NCI-H1930 (cell line): ENCODE measurements at places on chromosomes 3 and 15.

- DNase-seq = no peak
Measured at GRCh38 chr3:13040361-13041074, 32.7 kb downstream of the IQSEC1 start.

DNA sequence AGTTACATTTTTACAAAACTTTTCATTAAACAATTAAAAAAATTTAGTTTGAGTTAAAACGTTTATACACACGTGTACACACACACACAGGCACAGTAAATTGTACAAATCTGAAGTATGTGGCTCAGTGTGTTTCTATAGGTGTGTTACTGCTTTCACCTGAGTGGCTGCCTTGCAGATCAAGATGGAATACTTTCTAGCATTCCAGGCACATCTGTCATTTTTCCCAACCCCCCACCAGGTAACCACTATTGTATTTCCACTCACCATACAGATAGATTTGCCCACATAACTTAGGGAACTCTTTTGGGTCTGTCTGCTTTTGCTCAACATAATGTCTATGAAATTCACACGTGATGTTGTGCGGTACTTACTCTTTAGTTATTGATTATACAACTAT, 141.1 kb downstream of the PTPRG start:
- no peak for DNase-seq

DNA sequence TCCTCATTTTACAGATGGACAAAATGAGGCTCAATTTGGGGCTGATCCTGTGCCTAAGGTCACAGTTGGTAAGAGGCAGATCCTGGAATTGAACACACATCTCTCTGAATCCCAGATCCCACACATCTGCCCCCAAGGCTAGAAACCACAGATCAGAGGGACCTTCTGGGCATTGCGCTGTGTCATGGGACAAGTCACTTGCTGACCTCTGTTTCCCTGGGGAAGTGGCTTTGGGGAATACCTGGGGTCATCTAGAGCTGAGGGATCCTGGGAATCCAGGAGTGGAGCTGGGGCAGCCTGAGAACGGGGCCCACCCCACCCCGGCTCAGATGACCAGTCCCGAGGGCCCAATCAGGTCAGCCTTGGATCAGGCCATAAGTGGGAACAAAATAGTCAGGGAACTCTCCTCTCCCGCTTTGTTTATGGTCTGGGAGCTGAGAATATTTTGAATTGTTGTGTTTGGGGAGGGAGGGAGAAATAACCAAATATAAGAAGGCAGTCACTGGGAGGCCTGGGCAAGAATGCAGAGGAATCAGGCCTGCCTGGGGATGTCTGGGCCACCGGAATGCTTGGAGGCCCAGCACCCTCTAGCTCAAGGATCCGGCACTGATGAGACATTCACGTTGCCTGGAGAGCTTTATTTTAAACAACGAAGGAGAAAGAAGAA, 8.8 kb upstream of the SLC6A6 start:
- no peak for DNase-seq

GRCh38 chr3:23648326-23648995, 157.3 kb upstream of the UBE2E1 start:
- DNase-seq = no peak

- no peak for DNase-seq
Measured at GRCh38 chr3:17140670-17141505, 256.1 kb downstream of the PLCL2 start.

DNA sequence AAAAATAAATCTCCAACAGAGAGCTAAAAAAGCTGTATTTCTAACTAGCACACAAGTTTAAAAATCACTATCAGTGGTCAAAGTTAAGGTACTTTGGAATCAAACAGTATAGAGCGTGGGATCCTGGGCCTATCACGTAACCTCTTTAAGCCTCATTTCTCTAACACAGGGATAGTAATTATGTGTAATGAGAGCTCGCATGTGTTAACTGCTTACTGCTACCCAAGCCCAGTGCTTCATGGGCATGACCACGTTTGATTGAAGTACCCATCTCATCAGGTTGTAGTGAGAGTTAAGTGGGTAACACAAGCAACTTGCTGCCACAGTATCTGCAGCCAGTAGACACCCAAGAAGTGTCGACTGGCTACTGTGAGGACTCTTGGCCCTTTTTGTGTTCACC, 28.2 kb upstream of the NOX5 start:
- no peak for DNase-seq

- DNase-seq = no peak
Measured at GRCh38 chr15:64746921-64747320, 28.5 kb downstream of the RBPMS2 start.

- peak; percentile 75 for DNase-seq
Measured at GRCh38 chr3:52317208-52318000, 1.3 kb downstream of the DNAH1 start.

DNA sequence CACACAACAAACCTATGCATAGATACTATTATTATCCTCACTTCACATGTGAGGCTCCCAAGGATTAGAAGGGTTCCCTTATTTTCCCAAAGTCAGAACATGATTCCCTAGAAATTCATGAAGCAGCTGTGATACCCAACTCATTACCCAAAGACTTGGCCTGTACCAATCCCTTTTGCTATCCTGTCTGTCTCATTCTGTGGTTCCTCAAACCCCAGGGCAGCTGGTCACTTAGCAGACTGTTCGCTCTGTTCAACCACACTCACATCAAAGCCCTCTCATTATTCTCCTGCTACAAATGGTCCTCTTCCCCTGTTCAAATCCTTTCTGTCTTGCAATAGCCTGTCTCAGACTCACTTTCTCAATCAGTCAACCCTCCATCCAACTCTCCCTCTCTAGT, 154.3 kb upstream of the TRIM42 start:
- no peak for DNase-seq

DNA sequence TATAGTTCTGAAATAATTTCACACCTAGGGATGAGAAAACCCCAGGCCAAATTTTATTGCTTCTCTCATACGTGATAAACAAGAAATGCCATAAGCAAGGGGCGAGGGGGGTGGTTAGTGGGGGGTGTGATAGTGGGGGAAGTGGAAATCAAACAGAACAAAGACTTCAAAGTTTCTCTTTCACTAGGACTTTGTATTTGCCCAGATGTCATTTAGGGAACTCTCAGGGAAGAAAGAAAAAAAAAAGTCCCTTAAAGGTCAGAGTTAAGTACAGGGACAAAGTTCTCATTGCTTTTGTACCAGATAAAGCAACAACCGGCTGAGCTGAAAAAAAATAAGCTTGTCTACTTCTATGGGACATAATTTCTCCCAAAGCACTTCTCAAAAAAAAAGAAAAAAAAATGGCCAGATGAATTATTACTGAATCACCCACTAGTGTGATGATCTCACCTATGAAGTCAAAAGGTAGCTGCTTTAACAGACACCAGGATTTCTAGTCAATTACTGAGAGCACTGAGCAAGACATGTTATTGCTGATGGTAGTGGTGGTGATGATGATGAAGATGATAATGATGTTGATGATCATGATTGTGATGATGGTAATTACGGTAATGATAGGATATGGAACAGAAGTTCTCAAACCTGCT, 56.2 kb downstream of the FHIT start:
- DNase-seq = no peak

DNA sequence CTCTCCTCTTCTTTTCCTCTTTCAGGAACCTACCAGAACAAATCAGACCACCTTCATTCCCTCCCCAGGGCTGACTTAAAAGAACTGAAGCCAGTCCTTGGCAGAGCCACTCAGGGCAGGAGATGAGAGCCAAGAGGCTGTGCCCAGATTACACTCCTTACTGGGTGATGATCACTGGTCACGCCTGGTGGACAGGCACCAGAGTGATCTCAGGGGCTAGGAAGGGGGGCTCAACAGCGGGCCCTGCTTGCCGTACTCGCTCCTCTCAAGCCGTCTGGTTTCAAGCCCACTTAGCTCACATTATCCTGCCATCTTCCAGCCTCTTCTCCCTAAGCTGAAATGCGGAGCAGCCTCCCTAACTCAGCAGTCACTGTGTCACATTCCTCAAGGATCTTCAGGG, 1.7 kb upstream of the FAH start:
- no peak for DNase-seq

- no peak for DNase-seq
Measured at GRCh38 chr3:9279966-9280365, 30.5 kb upstream of the SRGAP3 start.

- no peak for DNase-seq
Measured at GRCh38 chr15:32857732-32858131, 139.9 kb downstream of the GREM1 start.

DNA sequence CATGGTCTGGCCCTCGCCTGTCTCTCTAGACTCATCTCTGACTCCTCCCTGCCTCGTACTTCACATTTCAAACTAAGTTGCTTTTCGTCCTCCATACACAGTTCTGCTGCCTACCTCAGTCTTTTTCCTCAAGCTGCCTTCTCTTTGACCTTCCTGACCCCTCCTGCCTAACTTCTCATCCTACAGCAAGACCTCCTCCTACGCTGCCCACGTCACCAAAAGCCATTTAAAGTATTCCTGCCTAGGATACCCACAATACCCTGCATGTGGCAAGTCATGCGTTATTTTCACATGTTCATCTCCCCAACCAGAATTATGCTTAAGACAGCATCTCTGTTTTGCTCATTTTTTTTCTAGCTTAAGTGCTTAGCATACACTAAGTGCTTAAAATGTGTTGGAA, 56.7 kb downstream of the LHFPL4 start:
- no peak for DNase-seq

DNA sequence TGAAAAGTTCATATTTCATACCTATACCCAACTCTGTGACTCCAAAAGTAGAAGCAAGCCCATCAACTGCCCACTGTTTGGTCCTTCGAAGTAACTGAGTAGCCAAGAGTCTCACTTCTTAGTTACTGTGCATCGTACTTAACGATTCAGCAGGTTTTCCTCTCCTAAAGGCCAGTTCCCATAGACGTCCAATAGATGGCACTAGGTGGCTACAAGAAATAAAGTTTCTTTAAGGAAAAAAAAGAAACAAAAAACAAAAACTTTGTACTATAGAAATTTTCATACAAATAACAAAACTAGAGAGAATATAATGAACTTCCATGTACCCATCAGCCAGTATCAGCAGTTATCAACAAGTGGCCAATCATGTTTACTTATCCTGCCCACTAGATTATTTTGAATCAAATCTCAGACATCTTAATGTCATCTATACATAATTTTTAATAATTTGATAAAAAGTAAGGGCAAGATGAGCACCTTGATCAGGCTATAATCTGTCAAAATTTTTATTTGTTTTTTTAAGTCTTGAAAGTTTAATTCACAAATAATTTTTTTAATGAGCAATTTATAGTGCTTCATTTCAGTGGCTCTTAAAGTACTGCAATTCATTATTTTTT, 63.8 kb upstream of the ACP3 start:
- DNase-seq = no peak

DNA sequence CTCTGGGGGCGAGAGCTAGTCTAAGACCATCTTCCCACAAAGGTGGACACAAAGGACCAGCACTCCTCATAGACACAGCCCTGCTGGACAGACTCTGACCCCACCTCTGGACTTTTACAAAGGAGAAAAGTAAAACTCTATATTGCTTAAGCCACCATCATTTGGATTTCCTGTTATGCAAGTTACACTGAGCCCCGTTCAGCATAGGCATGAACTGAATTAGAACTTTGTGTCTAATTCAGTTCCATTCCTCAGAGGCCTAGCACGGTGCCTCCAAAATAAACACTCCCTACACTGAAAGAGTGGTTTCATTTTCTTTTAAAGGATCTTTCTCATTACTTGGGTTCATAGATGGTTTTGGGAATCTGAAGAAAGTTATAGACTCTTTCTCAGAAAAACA, 79.2 kb upstream of the OCA2 start:
- no peak for DNase-seq

GRCh38 chr3:54633444-54634121, 294.3 kb downstream of the LRTM1 start:
- no peak for DNase-seq
